ENCODE measurements at places on chromosomes 11 and 22.
A peak's percentile ranks its signal among the peaks of the same experiment; 100 is the strongest.

DNA sequence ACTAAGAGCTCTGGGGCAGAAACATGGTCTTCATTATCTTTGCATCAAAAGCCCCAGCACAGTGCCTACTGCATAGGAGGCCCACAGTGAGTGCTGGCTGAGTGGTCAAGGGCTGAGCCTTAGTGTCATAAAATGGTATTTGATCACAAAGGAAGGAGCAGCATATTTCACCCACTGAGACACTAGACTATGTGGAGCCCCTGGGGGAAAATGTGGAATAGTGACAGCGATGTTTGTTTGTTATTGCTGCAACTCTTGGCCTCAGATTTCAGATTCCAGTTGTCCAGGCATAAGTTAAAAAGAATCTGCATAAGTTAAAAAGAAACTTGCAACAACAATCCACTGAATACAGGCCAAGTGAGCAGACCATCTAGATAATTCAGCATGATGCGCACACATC, 7.0 kb downstream of the KIRREL3 start:
- no peak for DNase-seq

DNA sequence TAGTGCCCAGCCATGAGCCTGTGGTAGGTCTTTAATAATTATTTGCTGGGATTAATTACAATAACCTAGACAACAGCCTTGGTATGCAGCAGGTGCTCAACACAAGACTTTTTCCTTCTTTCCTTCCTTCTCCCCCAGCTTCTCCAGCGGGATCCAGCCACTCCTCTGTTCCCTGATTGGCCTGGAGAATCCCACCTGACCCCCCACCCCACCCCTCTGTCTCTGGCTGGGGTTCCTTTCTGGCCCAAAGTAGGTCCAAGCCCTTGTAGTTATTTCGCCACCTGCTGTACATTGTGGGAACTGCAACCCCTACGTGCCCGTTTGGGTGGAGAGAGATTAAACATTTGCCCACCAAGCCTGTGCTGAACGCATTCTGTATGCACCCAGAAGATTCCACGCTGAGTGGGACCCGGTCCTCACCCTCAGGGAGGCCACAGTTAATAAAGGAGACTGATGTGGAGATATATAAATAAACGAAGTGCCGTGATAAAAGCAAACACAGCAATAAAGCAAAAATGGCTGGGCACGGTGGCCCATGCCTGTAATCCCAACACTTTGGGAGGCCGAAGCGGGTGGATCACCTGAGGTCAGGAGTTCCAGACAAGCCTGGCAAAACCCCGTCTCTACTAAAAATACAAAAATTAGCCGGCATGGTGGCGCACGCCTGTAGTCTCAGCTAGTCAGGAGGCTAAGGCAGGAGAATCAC, 32.1 kb upstream of the DGKZ start:
- peak; percentile 69 for DNase-seq

- no peak for DNase-seq
Measured at GRCh38 chr22:36318442-36318841, 65.5 kb downstream of the APOL1 start.

- DNase-seq, result no peak
Measured at GRCh38 chr11:79342686-79343085, 98.1 kb downstream of the TENM4 start.

DNA sequence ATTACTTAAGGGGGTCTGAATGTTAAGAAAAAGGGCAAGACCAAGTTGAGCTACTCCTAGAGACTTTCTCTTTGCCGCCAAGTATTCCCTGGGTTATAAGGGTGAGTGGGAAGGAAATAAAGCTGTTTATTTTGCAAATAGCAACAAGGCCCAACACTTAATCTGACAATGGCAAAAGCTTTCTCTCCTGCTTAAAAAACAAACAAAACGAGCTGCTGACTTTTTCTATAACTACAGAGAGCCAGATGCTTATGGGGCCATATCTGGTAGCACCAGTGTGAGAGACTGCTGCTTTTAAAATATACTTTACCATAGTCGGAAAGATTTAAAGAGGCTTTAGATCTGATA, 2.3 kb upstream of the KDM2A start:
- DNase-seq, result no peak

- peak; percentile 78 for DNase-seq
Measured at GRCh38 chr11:123235117-123235655, 40.1 kb upstream of the CLMP start.
